GM23338 (cell line): ENCODE measurements at places on chromosomes 5 and 9. TPM values are rescaled to one million over a fixed set of nuclear protein-coding genes. Genes with fewer than 3 reads are reported as not detected.

Gene FOXD4
- total RNA-seq: 0.31 TPM in 1 of 2 replicates, not detected in the other

Gene GFPT2
- 103 and 120 TPM in 2 replicates for total RNA-seq

Gene PCDHGA3
- 0.90 and 1.2 TPM in 2 replicates for total RNA-seq

Gene DMGDH
- total RNA-seq: 0.52 TPM in 1 of 2 replicates, not detected in the other

Gene FOXD4L5
- total RNA-seq: not detected in 2 replicates

Gene SLC36A2
- not detected in 2 replicates for total RNA-seq

Gene TLE1
- total RNA-seq: 125 and 132 TPM in 2 replicates

Gene QRFP
- total RNA-seq: not detected in 2 replicates

Gene LRRC8A
- 75.7 and 80.5 TPM in 2 replicates for total RNA-seq

Gene CDX1
- total RNA-seq: not detected in 2 replicates

Gene FGF10
- total RNA-seq: 0.24 TPM in 1 of 2 replicates, not detected in the other

Gene MFAP3
- total RNA-seq: 47.5 and 51.3 TPM in 2 replicates

Gene NIPAL4
- total RNA-seq: 0.21 and 0.27 TPM in 2 replicates

Gene DRD1
- 0.14 TPM in 1 of 2 replicates, not detected in the other for total RNA-seq

DNA sequence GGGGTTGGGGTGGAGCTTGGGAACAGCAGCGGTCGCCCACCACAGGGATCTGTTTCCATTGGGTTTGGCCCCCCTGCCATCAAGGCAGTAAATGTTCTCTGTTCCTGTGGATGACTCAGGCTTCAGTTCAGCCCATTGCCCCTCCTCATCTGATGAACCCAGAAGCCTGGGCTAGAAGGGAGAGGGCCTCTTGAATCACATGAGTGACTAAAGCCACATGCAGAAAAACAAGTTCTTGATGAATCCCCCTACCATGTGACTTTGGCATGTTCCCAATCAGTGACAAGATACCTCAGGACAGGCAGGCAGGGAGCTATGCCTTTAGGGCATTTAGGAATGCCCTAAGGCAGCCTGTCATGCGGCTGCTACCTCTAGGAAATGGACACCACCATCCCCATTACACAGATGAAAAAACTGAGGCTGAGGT lies 2.5 kb downstream of the SH3PXD2B start:
- peak; percentile 32 for DNase-seq

DNA sequence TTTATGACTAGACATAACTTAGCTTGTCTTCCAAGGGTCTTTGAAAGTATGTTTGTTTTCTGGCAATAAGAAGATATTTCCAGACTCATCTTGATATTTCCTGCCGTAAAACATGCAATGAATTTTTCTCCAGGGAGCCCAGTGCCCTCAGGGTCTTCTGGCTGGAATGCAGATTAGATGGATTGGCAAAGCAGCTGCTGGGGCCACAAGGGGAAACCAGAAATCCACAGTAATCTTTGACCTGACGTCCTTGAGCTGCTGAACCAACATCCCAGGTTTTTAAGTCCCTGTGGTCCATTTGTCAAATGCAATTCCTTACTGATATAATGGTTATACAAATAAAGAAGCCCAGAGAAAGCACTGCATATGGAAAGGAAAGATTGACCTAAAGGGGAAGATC lies 93.0 kb downstream of the THBS4 start:
- peak; percentile 53 for DNase-seq

GRCh38 chr9:7289773-7290172 lies 509.8 kb downstream of the DMAC1 start:
- DNase-seq: no peak

- no peak for DNase-seq
These were observed 115.3 kb downstream of the VAV2 start for GRCh38 chr9:133876836-133877235.

GRCh38 chr5:1918488-1919208 lies 35.9 kb upstream of the IRX4 start:
- no peak for DNase-seq

- DNase-seq: no peak
These were observed 64.4 kb downstream of the MAP1B start for GRCh38 chr5:72171667-72172066.

DNA sequence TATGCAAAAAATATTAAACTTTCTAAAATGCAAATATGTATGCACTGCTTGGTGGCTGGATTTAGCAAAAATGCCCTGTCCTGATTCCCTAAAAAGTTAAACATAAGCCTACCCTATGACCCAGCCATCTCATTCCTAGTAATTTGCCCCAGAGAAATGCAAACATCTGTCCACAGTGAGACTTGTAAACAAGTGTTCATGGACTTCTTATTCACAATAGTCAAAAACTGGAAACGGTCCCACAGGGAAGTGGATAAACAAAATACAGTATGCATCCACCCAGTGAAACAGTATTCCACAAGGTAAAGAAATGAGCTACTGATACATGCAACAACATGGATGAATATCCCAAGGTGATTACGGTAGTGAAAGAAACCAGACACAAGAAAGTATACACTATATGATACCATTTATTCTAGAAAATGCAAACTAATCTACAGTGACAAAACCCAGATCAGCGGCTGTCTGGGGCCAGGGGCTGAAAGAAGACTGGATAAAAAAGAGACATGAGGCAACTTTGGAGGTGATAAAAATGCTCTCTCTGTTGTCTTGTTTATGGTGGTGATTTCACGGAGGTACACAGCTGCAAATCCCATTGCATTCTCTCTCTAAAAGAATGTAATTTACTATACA lies 277.3 kb downstream of the GLIS3 start:
- DNase-seq: no peak

- DNase-seq: no peak
These were observed 21.4 kb downstream of the PTPN3 start for GRCh38 chr9:109476642-109477257.

GRCh38 chr5:29170599-29170998 lies 2022.9 kb upstream of the CDH6 start:
- no peak for DNase-seq

DNA sequence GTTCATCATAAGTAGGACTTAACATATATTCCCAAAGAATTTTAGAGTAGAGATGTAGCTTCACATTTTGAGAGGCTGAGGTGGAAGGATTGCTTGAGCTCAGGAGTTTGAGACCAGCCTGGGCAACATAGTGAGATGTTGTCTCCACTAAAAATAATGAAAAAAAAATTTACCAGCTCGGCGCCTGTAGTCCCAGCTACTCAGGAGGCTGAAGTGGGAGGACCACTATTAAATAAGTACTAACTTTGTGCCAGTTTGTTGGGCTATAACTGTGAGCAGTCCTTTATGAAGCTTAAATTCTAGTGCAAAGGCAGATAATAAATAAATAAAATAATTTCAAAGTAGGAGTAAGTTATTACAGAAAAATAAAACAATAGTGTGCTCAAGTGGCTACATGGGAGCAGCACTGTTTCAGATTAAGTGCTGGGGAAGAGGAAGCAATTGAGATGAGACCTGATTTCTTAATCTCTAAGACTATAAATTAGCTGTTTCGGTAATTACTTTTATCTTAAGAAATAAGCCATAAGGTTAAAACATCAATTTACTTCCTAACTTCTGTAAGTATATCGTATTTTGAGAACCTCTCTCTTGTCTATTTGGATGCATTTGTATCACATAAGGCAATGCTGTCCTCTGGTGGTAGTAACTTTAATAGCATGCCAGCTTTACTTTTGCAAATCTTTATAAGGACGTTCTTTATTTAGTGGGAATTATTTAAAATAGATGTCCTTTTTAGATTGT lies 98.9 kb downstream of the CSNK1G3 start:
- DNase-seq: peak; percentile 78

DNA sequence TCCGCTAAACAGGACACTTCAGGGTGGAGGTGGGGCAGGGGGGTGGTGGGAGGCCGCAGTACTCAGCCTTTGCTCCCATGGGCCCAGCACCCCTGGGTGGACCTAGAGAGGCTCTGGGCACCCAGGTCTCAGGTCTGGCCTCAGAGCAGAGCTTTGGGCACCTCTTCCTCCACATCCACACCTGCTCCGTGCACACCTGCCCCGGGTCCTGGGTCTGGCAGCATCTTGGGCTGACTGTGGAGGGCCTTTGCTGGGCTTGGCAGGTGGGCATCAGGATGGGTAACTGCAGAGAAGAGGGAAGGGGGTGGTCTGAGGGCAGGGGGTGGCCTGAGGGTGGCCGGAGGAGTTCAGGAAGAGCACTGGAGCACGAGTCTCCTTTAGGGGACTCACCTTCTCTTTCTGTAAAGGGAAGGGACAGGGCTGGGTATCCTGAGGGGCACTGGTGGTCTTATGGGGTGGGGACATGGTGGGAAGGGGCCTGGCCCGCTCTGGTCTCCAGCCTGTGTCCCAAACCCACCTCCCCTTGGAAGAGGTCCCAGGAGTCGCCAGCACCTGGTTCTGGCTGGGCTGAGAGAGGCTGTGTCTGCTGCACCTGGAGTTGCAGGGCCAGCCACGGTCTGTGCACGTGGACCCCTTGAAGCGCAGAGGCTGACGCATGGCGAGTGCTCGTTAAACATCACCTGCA lies 106.7 kb upstream of the IER5L start:
- no peak for DNase-seq

DNA sequence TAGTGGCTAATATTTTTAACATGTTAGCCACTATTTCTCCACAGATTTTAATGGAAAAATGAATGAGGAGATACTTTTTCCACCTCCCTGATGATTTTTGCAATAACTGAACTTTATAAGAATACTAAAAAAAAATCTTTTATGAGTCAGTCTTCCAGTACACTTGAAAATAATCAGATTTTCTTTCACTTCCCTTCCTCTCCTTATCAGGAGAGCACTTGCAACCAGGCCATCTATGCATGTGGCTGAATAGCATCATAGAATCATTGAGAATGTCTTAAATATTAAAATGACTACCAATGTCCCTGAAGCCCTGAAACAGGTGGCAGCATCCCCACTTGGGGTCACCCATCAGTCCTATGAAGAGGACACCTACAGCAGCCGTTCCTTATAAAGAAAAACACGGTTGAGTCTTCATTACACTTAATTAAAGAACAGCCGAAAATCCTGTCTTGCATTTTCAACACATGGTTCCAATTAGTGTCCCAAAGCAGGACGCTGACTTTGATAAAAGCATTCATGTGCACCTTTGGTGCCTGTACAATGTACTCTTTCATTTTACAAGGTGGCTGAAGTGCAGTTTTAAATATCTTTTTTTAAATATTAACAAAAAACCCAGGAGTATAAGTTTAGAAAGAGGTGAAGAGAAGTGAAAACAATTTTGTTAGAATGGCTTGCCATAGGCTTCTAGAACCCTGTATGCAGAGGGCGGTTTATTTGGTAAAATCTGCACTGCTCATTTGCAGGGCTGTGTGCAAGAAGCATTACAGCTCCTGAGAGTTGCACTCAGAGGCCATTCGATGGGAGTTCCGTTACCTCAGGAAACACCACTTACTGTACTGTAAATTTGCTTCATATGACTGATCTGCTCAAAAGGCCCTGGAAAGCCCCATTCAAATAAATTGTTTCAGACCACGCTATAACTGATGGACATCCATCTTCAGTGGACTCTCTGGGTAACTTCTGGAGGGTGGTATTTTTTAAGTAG lies 106.9 kb upstream of the VCAN start:
- DNase-seq: no peak

DNA sequence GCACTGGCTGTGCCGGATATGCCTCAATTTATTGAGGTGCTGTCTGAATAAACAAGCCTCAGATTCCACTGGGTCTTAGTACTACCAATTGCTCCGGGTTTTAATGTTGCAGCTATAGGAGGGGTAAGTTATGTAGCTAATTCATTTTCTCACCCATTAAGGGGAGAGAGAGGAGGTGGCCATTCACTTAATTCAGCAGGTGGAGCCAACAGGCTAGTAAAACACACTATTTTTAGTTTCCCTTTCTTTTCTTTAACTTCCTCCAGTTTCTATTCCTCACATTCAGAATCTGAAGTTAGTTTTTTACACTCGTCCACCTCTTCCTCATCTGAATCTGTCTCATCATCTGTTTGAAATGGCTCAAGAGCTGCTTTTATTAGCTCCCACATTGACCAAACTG lies 105.6 kb upstream of the CDH10 start:
- DNase-seq: no peak

GRCh38 chr9:76218117-76218885 lies 175.9 kb downstream of the RFK start:
- DNase-seq: no peak

DNA sequence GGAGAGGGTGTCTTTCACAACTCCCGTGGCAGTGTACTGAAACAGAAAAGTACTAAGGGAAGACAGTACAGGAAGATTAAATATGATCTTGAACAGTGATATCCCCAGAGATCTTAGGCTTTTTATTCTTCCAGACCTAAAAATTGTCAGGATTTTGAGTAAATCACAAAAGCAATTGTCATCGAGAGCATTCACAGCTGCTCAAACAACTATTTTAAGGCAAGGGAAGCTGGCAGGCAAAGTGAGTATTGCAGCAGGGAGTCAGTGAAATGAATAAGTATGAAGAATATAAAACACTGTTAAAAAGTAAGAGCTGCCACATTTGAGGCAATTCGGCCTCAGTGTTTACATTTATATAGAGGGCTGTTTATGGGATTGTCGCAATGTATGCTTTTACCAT lies 479.0 kb downstream of the CAAP1 start:
- no peak for DNase-seq

DNA sequence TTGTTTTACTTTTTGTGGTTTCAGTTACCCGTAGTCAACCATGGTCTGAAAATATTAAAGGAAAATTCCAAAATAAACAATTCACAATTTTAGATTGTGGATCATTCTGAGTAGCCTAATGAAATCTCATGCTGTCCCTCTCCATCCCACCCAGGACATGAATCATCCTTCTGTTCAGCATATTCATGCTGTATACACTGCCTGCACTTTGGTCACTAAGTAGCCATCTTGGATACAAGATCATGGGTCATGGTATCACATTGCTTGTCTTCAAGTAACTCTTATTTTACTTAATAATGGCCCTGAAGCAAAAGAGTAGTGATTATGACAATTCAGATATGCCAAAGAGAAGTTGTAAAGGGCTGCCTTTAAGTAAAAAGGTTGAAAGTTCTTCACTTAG lies 536.5 kb upstream of the ACO1 start:
- no peak for DNase-seq

- no peak for DNase-seq
These were observed 220.3 kb upstream of the TAS2R1 start for GRCh38 chr5:9850456-9850855.

- DNase-seq: no peak
These were observed 282.2 kb downstream of the CWC27 start for GRCh38 chr5:65050826-65051498.

GRCh38 chr5:62208218-62208852 lies 97.7 kb upstream of the KIF2A start:
- no peak for DNase-seq

GRCh38 chr9:134435550-134436378 lies 109.5 kb downstream of the RXRA start:
- DNase-seq: no peak

GRCh38 chr5:66542711-66543110 lies 53.5 kb upstream of the MAST4 start:
- no peak for DNase-seq

GRCh38 chr9:133969681-133970580 lies 22.2 kb downstream of the VAV2 start:
- DNase-seq: no peak
